ENCODE measurements at places on chromosomes 6 and 20.

DNA sequence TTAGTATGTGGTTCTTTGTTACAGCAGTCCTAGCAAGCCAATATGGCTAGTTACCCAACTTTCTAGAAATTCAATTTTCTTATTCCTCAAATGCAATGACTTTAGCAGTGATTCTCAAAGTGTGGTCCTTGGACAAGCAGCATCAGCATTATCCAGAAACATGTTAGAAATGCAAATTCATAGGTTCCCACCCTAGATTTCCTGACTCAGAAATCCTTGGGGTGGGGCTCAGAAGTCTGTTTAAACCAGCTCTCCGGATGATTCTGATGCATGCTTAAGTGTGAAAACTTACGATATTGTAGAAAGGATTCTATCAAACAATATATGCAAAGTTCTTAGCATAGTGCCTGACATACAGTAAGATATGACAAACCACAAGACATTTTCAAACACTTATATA is 757.1 kb downstream of the DHX35 start:
- DNase-seq = no peak

GRCh38 chr6:46016063-46016608 is 476 bp upstream of the CLIC5 start:
- no peak for DNase-seq

DNA sequence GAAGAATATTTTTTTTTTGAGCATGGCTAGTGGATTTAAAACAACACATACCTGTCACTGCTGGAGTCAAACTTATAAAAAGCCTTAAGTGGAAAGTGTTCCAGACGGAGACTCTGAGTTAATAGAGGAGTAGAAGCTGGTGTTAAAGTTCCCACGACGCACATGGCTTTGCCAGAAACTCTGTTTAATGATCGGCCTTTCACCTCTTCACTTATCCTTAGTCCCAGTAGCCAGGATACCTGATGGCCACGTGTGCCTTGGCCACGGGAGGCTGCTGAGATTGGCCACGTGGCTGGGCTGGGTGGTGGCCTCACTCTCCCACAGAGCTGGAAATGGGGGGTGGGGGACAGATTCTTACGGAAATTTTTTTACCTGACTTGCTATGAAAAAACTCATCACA is 333.1 kb downstream of the ZFAND3 start:
- no peak for DNase-seq

GRCh38 chr6:119717942-119718341 is 368.4 kb upstream of the MAN1A1 start:
- DNase-seq = peak; percentile 64

GRCh38 chr6:8583291-8583690 is 147.9 kb upstream of the SLC35B3 start:
- DNase-seq = no peak

DNA sequence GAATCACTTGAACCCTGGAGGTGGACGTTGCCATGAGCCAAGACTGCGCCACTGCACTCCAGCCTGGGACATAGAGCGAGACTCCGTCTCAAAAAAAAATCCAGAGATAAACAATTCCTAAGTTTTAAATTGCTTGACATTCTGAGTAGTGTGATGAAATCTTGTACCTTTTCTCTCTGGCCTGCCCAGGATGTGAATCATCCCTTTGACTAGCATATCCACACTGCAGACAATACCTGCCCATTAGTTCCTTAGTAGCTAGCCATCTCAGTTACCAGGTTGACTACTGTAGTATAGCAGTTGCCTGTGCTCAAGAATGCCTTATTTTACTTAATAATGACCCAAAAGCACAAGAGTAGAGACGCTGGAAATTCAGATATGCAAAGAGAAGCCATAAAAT is 2.8 kb downstream of the ZFP57 start:
- DNase-seq = no peak

- no peak for DNase-seq
These were observed 224.5 kb upstream of the AGPAT4 start for GRCh38 chr6:161498359-161498758.

GRCh38 chr6:15745781-15746180 is 83.0 kb upstream of the DTNBP1 start:
- no peak for DNase-seq

DNA sequence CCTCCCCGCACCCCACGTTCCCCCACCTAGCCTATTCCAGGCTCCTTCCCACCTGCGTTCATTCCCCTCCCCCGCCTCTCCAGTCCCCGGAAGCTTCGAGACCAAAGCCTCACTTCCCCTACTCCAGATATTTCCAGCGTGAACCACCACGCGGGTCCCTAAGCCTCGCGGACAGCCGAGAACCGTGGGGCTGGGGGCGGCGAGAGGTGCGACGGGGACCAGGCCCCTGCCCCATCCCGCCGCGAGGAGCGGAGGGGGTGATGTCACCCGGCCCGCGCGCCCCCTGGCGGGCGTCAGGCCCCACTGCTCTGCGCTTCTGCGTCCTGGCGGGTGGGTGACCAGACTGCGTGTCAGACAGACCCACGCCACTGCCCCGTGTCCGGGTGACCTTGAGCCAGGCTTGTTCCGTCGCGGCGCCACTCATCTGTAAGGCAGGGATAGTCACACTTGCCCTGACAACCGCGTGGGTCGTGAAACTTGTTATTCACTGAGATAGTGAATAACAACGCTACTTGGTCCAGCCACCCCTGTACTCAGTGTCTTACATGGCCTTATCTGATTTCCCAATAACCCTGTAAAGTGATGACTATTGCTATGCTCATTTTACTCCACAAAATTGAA is 9.0 kb upstream of the HSP90AB1 start:
- peak; percentile 79 for DNase-seq

DNA sequence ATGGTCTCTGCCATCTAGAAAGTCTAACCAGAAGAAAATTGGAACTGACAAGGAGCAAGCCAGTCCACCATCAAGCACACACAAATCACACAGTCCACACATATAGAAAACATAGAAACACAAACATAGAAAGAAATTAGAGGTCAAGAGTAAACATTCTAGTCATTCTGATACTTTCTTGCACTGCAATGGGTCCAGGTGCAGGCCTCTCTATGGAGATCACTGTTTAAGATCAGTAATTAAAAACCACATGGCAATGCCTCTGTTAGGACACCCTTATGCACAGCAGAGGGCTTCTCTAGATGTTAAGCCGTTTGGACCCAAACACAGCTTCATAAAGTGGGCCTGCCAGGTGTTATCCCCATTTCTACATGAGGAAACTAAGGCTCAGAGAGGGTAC is 42.8 kb upstream of the SLC22A23 start:
- DNase-seq = no peak

DNA sequence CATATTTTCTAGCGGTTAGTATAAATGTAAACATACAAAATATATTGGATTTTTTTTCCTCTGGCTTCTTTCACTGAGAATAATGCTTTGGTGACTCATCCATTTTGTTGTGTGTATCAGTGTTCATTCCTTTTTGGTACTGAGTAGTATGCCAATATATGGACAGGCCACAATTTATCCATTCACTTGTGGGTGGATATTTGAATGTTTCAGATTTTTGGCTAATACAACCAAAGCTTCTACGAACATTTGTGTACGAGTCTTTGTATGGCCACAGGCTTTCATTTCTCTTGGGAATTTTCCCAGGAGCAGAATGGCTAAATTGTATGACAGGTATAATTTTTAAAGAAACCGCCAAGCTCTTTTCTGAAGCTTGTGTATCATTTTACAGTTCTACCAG is 677.5 kb downstream of the HDGFL1 start:
- no peak for DNase-seq

GRCh38 chr6:25334793-25335192 is 55.6 kb downstream of the CARMIL1 start:
- no peak for DNase-seq

GRCh38 chr6:143982968-143983367 is 25.1 kb downstream of the PLAGL1 start:
- DNase-seq = no peak

- no peak for DNase-seq
These were observed 665.1 kb downstream of the RNF144B start for GRCh38 chr6:19052219-19052618.

- no peak for DNase-seq
These were observed 40.1 kb upstream of the TMEM181 start for GRCh38 chr6:158519761-158520160.

- DNase-seq = no peak
These were observed 43.5 kb upstream of the TIAM2 start for GRCh38 chr6:154951345-154952200.

GRCh38 chr6:44297063-44298038 is 15.8 kb downstream of the AARS2 start:
- DNase-seq = no peak

DNA sequence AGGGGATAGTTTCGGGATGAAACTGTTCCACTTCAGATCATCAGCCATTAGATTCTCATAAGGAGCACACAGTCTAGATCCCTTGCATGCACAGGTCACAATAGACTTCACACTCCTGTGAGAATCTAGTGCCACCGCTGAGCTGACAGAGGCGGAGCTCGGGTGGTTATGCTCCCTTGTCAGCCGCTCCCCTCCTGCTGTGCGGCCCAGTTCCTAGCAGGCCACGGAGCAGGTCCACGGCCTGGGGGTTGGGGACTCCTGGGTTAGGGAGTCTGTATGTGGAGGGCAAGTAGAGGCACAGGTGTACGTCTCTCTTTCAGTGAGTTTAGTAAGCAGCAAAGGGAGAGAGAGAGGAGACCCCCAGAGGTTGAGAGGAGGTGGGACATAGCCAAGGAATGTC is 30.5 kb upstream of the MDFI start:
- DNase-seq = no peak

DNA sequence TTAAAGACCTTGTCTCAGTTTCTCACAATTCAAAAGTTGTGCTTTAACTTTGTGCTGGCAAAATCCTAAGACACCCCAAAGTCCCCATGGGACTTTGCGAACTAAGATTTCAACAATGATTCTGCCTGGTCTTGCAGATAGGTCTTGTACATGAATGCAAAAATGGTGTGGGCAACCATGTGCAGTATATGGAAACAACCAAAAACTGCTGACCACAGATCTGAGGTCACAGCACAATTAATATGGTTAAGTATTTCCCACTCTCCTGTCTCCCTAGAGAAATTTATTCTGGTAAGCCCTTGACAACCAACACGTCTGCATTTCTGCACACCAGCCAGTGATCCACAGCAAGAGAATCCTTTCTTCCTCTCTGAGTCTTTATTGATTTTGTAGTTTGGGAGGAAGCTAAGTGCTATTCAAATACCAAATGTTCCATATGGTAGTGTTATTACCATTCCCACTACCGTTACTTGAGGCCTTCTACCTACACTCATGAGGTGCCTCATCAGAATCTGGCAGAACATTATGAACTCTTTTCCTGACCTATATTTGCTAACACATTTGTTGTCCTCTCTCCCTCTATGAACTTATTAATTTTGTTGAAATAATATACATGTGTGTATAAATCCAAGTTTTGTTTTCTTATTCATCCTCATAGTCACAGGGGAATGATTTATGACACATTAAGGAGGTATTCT is 178.7 kb downstream of the ATXN1 start:
- no peak for DNase-seq

DNA sequence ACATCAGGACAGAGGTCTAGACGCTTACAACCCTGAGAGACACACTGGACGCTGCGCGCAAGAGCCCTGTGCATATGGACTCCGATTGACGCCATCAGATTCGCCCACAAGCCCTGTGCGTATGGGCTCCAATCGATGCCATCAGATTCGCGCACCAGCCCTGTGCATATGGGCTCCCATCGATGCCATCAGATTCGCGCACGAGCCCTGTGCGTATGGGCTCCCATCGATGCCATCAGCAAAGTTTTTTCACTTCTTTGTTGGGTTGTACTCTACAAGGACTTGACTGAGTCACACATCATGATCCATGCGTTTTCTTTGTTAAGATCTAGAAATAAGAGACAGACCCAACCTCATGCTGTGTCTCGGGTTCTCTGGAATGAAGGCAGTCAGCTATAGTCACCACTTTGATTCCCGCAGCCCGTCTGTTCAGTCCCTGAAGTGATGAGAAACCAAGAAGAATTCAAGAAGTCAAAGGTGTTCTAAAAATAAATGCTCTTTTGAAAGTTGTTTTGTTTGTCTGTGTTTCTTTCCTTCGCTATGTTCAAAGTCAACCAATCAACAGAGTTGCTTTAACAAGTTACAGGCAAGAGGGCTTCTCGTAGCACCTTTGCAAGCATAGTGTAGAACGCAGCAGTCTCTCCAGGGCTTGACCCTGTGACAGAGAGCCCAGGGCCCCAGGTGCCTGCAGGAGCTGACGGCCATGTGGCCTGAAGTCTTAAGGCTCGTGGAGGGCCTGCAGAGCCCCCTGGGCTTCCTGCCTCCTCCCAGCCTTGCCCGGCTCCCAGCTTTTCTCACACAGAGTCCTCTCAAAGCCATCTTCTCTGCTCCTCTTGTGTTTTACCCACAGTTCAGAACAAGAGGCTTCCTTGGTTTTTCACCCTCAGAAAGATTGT is 7.9 kb downstream of the RPS6KA2 start:
- no peak for DNase-seq

- DNase-seq = no peak
These were observed 859.7 kb upstream of the ADGRB3 start for GRCh38 chr6:67775333-67775732.

- DNase-seq = peak; percentile 58
These were observed 148.8 kb downstream of the CFAP61 start for GRCh38 chr20:20201124-20201523.

GRCh38 chr20:57593134-57593886 is 26.9 kb downstream of the ZBP1 start:
- DNase-seq = no peak

DNA sequence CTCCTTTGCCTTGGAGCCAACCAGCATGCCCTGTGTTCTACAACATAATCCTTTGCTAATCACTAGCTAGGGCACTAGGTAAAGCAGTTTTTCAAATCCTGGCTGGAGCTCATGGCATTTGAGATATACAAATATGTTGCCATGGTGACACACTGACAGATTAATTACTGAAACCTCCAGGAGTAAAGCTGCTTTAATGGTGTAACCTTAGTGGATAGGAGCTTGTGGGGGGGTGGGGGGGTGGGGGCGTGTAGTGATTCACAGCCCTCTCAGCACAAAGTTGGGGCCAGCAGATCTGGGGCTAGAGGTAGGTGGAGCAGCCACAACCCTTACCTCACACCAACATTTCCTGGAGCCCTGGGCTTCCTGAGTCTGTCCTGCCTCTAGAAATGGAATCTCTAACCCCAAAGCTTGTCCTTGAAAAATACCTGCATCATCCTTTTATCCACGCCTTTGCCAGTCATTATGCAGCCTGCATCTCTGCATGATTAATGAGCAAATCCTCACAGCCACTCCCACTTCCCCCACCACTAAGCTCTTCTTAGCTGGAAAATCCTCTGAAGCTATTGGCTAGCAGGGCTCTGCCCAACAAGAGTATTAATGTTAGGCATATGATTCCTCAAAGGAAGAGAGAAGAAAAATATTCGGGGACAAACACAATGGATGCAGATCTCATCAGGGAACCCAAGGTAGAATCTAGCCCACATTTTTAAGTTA is 84.5 kb upstream of the PRND start:
- no peak for DNase-seq

DNA sequence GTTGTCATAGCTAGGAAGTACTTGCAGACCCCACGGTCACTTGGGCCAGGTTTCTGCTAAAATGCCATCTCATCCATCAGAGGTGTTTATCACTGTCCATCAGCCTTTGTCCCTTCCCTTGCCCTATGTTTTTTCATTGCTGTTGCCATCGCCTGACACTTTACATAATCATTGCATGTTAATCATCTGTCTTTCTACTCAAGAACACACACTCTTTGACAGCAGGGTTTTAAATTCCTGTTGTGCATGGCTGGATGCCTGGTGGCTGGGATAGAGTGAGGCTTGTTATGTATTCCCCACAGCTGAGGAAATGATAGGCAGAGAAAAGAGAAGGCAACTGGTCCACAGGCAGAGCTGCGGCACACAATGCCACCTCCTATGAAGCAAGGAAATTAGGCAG is 11.7 kb upstream of the C6orf118 start:
- no peak for DNase-seq

GRCh38 chr6:95802978-95803377 is 212.8 kb upstream of the FUT9 start:
- no peak for DNase-seq

- no peak for DNase-seq
These were observed 338.2 kb upstream of the PREP start for GRCh38 chr6:105740946-105741645.
